ENCODE measurements at places on chromosomes 4 and X. TPM values are rescaled to one million over a fixed set of nuclear protein-coding genes. Genes with fewer than 3 reads are reported as not detected.
A peak's percentile ranks its signal among the peaks of the same experiment; 100 is the strongest.

- DNase-seq, result no peak
Observed at GRCh38 chr4:109939190-109939589, 26.5 kb downstream of the EGF start.

Gene AADAT
- total RNA-seq, result 0.79 TPM

DNA sequence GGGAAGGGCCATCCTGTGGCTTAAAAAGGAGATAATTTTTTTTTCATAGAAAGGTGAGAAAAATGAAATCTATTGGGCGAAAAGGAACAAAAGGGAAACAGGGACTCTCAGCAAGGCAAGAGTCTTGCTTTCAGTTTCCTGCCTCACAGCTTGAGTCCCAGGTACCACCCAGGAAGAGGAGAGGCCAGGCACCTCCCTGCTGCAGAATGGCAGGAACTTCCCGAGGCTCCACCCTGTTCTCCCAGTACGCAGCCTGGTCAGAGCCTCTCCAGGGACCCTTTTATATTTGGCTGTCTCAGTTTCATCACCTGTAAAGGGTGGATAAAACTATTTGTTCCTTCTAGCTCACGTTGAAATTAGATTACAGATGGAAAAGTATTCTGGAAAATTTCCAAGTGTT is 33.8 kb downstream of the UCHL1 start:
- DNase-seq, result no peak

Gene HADH
- 3.8 TPM for total RNA-seq

DNA sequence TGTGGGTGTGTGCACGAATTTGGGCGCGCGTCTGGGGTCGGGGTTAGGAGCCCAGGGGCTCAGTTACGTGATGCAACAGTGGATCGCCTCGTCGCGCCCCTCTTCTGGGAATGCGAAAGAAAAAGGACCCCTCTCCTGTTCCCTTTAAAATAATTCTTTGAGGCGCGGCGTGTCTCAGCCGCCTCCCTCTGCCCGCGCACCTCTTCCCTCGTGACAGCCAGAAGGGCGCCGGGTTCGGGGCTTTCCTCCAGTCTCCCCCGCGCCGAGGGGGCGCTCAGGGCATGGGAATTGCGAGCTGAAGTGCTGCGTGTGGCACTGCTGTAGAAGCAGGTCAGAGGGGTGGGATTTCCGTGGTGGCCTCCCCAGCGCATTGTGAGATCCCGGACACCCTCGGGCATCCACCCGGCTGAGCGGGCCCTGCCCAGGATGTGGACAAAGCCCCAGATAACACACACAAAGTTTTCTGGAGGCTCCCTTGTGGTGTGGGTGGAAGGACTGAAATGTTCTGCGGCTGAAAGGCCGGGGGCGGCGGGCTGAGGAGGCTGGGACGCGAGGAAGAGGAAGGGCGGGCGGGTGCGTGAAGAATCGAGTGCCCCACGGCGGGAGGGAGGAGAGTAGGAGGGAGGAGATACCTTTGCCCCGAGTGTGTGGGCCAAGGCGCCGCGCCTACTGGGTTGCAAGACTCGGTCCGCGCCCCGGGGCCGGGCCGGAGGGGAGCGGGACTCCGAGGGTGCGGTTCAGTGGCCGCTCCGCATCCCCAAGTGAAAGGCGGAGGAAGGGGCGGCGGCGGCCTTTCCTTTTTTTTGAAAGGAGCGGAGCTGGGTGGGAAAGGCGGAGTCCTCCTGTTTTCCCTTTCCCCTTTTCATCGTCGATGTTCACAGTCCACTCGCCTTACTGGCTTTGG is 752 bp downstream of the SEPTIN11 start:
- peak; percentile 33 for DNase-seq

Gene TBC1D1
- total RNA-seq, result 107 TPM

DNA sequence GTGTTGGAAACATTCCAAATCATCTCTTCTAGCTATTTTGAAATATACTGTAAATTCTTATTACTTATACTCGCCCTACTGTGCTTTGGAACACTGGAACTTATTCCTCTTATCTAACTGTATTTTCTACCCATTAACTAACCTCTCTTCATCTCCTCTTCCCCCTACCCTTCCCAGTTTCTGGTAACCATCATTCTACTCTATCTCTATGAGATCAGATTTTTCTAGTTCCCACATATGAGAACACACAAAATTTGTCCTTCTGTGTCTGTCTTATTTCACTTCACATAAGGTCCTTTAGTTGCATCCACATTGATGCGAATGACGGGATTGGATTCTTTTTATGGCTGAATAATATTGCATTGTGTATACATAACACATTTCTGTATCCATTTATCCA is 1003.8 kb upstream of the INTU start:
- DNase-seq, result no peak

Gene FANCB
- total RNA-seq, result 1.8 TPM

Gene UBE2A
- total RNA-seq, result 16.3 TPM

GRCh38 chr4:177632481-177632880 is 190.2 kb upstream of the AGA start:
- peak; percentile 1 for DNase-seq

DNA sequence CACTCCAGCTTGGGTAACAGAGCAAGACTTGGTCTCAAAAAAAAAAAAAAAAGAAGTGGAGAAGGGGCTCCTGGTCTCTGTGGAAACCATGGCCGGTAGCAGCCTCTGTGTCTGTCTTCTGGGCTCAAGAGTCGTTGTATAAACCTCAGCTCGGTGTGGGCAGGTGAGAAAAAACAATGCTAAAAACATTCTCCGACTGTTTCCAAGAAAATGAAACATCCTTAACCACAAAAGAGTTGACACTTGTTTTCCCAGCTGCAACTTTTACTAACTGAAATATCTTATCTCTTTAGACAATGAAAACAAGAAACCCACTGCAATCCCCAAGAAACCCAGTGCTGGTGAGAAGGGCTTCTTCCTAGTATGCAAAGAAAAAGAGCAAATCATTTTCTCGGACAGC is 26.2 kb downstream of the CD99 start:
- DNase-seq, result no peak

All from lung microvascular endothelial cell (primary cell).